Left cardiac atrium (tissue), 4 donors: ENCODE measurements at places on chromosomes 12 and 14.

- DNase-seq, result peak; percentile 37
Observed at GRCh38 chr12:3641428-3642018, 111.4 kb downstream of the CRACR2A start.

DNA sequence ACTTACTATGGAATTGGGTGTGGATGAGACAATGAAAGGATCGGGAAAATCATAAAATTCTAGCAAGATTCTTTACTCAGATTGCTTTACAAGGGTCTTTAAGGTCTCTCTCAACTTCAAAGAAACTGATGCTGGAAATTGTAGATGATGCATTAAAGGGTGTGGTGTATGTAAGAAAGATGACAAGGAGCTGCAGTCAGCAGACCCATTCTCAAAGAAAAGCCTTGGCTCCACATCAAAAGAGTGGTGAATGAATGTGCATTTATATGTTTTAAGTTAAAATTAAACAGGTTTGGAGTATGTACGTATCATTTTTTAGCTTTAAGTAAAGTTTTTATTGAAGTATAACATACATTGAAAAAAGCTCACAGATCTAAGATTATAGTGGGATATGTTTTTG, 194.5 kb downstream of the C12orf75 start:
- DNase-seq, result no peak

- no peak for DNase-seq
Observed at GRCh38 chr12:66304296-66304900, 2.1 kb downstream of the HELB start.

- DNase-seq, result no peak
Observed at GRCh38 chr12:27493260-27493940, 30.6 kb upstream of the PPFIBP1 start.

DNA sequence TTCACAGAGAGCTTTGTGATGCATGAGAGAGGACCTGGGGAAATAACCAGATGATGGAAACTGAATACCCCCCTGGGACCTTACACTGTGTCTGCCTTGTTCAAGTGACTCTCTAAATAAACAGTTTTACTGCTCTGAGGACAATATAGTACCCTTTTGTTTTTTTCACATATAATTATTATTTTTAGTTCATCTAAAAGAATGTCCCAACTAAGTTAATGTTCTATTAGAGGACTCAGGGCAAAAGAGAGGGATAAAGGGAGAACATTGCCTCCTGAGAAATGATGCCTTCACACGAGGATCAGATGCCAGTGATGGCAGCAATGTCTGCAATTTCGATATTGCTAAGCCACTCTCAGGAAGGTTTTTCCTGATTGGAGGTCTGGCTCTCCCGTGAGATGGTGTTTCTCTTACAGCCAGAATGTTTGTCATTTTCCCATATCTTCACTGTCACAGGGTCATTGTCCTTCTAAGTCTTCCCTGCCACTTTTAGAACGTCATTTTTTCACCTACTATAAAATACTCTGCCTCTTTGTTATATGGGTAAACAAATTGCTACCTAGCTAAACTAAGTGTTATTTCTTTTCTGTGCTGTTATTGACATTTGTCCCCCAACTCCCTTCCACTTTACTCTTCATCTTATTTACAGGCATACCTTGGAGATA, 201.6 kb downstream of the RAD51B start:
- DNase-seq, result no peak

DNA sequence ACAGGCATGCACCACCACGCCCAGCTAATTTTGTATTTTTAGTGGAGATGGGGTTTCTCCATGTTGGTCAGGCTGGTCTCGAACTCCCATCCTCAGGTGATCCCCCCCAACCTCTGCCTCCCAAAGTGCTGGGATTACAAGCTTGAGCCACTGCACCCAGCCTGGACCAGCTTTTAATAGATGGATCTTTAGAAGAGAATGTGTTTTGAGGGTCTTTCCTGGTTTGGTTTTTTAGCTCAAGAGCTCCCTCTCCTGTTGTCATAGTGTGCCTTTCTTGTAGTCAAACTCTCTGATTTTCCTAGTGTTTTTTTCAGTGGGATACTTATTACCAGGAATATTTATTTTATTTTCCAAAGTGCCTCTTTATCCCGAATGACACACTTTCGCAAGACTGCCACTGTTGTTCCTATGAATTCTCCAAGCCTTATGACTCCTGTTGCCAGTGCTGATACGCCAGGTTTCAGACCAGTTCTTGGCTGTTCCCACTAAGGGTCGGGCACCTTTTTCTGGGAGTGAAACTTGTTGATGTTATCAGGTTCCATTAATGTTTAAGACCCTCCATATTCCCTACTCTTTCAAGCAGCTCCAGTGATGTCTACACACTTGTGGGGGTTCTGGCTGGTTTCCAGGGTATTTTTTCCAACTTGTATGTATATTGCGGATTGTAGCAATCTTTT, 31.5 kb upstream of the LIMA1 start:
- DNase-seq, result no peak

GRCh38 chr14:66619952-66620351, 112.0 kb downstream of the GPHN start:
- DNase-seq, result no peak

GRCh38 chr14:94390372-94391086, 2.1 kb upstream of the SERPINA1 start:
- peak; percentile 55 for DNase-seq

DNA sequence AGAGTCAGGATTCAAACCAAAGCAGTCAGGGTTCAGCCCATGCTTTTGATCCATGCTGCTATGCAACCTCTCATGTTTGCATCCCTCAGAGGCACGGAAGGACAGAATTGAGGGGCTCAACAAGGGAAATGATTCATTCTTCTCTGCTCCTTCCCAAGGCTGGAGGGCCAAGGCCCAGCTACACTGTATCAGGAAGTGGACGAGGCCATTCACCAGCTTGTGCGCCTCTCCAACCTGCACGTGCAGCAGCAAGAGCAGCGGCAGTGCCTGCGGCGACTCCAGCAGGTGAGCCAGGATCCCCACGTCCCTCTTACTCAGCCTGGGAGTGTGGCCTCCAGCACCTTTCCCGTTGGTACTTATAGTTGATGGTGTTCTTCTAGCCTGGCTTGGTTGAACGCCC, 8.6 kb downstream of the ARHGEF40 start:
- DNase-seq, result no peak

DNA sequence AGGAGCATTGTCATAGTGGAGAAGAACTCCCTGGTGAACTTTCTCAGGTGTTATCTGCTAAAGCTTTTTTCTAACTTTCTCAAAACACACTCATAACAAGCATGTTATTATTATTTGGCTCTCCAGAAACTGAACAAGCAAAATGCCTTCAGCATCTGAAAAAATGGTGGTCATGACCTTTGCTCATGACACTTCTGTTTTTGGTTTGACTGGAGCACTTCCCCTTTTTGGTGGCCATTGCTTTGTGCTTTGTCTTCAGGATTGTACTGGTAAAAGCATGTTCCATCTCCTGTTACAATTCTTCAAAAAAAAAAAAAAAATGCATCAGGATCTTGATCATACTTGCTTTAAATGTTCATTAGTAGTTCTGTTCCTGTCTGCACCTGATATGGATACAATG, 1241.6 kb upstream of the USP15 start:
- DNase-seq, result no peak

GRCh38 chr12:119838826-119839600, 38.1 kb downstream of the CIT start:
- DNase-seq, result no peak

DNA sequence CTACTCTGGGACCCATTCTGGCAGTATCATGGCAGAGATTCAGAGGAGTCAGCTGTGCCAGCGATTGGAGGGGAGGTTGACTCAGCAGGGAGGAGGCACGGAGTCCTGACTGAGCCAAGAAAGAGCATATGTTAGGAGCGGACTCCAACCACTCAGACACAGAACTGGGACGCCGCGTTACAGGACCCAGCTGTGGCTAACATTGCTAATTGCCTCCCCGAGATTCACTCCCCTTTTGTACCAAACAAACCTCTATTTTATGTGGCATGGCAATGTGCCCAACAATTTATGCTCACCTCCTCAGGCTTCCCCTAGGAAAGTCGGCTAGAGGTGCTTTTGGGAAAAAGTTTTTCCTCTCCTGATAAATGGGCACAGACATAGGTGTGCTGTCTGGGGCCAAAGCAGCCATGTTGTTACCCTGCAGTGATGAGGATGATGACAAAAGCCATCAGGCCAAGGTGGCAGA, 15.2 kb upstream of the CLIP1 start:
- DNase-seq, result peak; percentile 58

DNA sequence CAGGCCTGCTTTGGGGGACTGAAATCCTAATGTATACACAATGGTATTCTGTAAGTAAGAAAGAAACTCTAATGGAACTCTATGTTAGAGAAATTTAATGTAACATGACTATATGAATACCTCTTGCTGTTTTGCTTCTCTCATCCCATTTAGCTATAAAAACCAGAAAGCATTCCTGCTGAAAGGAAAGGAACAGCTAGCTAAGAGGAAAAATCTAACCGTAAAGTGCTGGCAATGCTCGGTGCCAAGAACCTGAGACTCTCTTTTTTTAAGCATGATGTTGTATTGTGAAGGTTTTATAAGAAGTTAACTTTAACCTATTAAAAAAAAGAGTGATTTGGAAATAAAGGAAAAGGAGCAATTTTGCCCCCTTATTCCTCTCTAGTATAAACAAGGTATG, 75.6 kb upstream of the DACT1 start:
- no peak for DNase-seq

DNA sequence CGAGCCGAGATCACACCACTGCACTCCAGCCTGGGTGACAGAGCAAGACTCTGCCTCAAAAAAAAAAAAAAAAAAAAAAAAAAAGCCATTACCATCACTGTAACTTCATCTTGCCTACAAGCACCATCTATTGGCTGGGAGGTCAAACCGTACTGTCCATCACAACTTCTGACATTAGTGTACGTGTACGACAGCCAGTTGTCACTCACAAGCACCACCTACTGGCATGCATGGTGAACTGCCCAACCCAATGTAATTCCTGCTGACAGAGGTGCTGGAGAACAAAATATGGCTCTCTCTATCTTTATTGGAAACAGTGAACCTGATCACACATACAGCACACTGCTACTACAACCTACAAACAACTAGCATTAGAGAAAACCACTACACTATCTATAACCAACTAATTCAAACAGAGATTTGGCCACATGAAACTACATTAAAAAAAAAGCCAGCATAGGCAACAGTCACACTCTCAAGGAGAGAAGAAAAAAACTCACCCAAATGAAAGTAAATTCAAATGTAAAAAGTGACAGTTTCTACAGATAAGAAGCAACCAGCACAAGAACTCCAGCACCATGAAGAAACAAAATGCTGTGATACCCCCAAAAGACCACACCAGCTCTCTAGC, 82.3 kb downstream of the PUS7L start:
- DNase-seq, result no peak

DNA sequence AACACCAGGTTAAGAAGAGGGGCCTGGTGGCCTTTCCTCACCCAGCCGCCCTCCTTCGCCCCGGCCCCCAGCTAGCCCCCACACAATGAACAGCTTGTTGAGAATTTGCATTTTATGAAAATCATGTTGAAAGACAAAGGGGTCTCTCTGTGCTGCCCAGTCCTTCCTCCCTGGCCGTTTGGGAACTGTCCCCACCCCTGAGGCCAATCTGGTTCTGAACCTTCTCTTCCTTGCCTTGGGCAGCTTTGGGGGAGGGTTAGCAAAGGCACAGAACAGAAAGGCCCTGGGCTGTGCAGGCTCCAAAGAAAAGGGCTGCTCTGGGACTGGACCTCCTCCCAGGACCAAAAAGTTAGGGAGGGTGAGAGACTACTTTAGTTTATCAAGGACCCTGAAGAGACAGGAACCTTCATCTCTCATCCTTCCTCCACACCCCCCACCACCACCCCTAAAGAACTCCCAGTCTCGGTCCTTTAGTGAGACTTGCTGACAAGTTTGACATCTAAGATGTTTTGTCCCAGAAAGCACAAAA, 1.3 kb downstream of the TAMALIN start:
- DNase-seq, result no peak

GRCh38 chr14:64801046-64801445, 78.7 kb downstream of the SPTB start:
- DNase-seq, result no peak

DNA sequence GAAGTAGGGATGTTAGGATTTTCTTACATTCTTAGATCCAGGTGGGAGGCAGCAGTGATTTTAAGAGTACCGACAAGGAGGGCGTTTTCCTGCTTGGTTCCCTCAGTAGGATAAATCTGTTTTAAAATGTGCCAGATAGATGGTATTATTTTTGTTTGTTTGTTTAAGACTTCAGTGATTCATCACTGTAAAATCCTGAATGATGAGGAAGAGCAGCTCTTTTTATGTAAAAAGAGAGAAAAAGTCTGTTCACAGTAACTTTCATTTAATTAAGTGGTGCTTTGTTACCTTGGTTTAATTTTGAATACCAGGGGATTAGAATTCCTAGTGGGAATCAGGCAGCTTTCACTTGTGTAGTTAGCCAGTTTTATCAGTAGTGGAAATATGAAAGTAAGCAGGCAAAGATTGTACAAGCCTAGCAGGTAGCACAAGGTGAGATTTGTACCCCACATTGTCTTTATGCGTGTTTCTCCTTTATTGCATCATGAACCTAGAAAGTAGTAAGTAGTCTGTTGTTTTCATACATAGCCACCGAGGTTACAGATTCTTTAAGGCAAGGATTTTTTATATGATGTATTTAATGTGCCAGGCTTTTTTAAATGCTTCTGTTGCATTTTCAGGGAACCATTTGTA, 349.6 kb downstream of the CCDC91 start:
- DNase-seq, result no peak

- DNase-seq, result no peak
Observed at GRCh38 chr14:68589447-68590200, 203.2 kb downstream of the ZFP36L1 start.

GRCh38 chr14:20295067-20295466, 10.7 kb downstream of the TTC5 start:
- DNase-seq, result no peak

GRCh38 chr12:52647601-52648000, 4.4 kb downstream of the KRT2 start:
- DNase-seq, result no peak

GRCh38 chr14:64507376-64508156, 3.0 kb downstream of the ZBTB1 start:
- DNase-seq, result no peak

DNA sequence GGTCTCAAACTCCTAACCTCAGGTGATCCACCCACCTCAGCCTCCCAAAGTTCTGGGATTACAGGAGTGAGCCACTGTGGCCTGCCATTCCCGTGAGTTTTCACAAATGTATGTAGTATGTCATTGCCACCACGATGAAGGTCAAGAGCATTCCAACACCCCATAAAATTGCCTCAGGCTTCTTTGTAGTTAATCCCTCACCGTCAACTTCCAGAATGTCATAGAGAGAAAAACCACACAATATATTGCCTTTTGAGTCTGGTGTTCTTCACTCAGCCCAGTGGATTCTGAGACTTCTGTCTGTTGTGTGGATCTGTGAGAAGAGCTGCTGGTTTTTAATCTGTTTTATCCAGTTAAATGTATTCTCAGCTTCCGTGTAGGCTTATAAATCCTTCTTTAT, 12.6 kb upstream of the CFAP251 start:
- DNase-seq, result no peak

DNA sequence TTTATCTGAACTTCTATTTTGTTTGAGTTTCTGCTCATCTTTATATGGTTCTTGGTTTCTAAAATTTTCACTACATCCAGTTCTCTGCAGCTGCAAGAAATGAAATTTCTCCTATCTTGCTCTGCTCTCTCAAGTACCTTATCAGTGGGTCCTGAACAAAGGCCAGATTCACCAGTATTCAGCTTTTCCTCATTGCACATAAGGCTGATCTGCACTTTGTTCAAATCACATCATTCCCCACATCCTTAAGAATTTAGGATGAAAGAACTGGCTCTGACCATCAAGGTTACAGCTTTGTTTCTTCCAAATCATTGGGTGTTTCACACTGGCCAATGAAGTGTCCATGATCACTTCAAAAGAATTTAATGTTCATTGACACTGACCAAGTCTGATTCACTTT, 211.4 kb downstream of the GRIN2B start:
- DNase-seq, result no peak

GRCh38 chr14:50947446-50947845, 3.2 kb upstream of the PYGL start:
- DNase-seq, result no peak
